NCI-H82 (cell line): ENCODE measurements at places on chromosomes 6 and 20.

- DNase-seq: no peak
Observed at GRCh38 chr6:48641544-48641943, 530.5 kb upstream of the PTCHD4 start.

DNA sequence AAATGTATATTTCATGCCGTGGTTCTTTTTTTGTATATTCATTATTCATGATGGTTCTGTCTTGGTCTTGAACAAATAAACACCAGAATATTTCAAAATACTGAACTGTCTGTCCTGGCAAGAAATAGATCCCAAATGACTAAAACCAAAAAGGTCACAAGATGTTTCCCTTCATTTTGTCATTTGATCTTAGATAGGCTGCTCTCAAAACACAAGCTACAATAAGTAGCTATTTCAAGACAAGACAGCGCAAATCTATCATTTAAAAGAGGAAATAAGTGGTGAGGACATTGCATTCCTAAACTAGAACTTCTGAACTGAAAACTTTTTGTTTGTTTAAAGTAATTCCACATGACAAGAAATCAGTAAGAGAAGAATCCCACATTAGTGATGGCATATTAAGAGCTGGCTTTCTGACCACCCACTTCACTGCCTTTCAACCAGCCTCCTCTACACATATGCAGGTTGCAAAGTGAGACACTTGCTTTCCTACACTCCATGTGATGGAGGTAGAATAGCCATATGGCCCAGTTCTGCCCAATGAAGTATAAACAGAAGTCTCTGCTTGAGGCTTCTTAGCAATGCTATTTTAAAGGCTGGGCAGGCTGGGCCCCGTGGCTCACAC is 54.4 kb upstream of the CCDC28A start:
- no peak for DNase-seq

DNA sequence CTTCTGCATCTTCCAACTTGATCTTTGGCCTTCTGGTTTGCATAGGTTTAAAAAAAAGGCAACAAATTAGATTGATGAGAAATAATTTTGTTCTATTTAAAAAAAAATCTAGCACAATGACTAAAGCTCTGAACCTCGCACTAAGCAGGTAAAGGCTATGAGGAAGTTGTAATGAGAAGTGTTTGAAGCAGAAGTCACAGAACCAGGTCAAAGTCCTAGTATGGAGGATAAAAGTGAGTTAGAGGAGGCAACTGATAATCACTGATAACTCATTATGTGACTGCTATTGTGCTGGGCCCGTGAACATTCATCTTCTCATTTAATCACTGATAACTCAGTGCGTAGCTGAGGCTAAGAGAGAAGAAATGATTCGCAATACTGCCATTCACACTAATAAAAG is 46.1 kb upstream of the GFRAL start:
- no peak for DNase-seq

- no peak for DNase-seq
Observed at GRCh38 chr20:1964061-1964460, 29.8 kb downstream of the PDYN start.

- peak; percentile 34 for DNase-seq
Observed at GRCh38 chr6:148709577-148709976, 37.3 kb upstream of the UST start.

GRCh38 chr20:61886721-61887595 is 178.7 kb downstream of the TAF4 start:
- peak; percentile 66 for DNase-seq

- no peak for DNase-seq
Observed at GRCh38 chr20:905396-905961, 10.7 kb downstream of the ANGPT4 start.

- no peak for DNase-seq
Observed at GRCh38 chr20:48584391-48585060, 243.3 kb downstream of the PREX1 start.

DNA sequence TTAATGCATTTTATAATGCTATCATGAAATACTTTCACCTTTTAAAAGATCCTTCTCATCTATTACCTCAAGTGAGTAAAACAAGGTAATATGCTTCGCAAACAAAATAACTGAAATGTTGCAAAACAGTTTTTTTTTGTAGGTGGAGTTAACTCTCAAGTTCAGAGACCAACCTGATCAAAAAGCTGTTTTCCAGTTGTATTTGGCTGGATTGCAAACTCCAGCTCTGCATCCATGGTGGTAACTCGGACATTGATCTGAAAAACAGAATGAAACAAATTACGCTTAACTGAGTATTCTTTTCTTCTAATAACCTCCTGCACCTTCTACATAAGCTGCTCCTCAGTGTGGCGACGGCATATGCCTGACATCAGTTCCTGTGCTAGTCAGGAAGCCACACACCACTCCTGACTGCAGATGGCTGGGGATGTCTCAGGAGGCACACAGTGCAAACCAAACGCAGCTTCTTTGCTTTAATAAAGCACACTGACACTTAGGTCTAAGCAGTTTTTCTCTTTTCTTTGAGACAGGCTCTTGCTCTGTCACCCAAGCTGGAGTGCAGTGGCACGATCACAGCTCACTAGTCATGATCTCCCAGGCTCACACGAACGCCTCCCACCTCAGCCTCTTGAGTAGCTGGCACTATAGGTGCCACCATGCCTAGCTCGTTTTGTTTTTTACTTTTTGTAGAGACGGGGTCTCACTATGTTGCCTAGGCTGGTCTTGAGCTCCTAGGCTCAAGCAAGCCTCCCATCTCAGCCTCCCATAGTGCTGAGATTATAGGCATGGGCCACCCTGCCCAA is 29.9 kb downstream of the EZR start:
- DNase-seq: no peak

- DNase-seq: no peak
Observed at GRCh38 chr6:34298941-34299340, 50.1 kb upstream of the SMIM29 start.

- no peak for DNase-seq
Observed at GRCh38 chr6:24546439-24546838, 51.7 kb downstream of the ALDH5A1 start.

- DNase-seq: no peak
Observed at GRCh38 chr6:147891671-147892070, 383.2 kb downstream of the SAMD5 start.

DNA sequence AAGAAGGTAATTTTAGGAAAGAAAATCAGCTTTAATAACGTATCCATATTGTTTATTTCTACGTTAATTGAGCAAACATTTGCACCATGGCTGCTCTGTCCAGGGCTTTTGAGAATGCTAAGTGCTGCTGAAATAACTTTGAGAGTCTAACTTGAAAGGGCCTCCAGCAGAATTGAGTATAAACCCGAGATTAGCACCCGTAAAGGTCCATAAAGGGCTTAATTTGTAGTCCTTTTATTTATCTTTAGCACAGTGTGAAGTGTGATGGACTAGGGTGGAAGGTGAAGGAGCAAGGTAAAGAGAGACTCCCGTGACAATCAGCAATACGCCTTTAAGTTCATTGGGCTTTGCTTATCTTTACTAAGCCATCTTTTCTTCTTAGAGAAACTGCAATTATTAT is 77.7 kb upstream of the SUPT3H start:
- no peak for DNase-seq

DNA sequence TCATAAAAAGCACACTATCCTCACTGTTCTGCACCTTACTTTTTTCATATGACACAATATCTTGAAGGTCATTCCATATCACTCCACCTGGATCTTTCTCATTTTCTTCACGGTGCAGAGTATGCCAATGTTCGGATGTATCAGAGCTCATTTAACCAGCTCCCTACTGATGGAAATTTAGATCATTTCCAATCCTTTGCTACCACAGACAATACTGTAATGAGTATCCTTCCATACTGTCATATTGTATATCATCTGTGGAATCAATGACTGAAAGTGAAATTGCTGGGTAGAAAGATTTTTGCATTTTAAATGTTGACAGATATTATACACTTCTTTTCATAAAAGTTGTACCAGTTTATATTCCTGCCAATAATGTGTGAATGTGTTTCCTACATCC is 2.2 kb upstream of the RAB44 start:
- DNase-seq: no peak

- DNase-seq: no peak
Observed at GRCh38 chr20:63547725-63548480, at the start of gene SRMS. SRMS (minus strand) TSS chr20:63547749; CDS start chr20:63547463, 286 bp downstream.

DNA sequence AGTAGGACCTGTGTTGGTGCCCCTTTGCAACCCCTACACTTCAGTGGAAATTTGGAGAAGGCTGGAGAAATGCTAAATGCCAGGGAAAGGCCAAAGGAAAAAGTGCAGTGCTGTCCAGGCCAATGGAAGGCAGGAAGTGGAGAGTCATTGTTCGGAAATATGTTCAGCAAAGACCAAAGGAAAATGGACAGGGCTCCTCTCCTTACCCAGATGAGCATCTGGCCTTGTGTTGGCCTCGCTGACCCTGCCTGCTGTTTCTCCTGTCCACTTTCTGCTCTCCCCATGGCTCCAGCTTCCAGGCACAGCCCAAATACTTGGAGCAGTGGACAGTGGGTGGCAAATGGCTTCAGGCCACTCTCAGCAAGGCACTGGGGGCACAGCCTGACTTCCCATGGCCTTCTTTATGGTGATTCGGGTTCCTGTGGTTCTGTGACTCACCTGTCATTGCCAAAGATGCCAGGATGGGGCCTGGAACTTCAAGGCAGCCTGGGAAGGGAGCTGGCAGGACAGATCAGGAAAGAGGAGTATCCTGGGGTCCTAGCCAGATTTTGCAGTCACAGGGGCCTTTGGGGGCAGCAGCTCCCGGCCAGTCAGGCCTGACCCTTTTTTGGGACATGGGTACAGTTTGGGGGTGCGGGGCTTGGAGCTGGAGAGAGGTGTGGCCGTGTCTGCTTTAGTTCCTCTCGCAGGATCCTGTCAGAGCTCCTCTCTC is 190.9 kb upstream of the SLC24A3 start:
- DNase-seq: no peak

DNA sequence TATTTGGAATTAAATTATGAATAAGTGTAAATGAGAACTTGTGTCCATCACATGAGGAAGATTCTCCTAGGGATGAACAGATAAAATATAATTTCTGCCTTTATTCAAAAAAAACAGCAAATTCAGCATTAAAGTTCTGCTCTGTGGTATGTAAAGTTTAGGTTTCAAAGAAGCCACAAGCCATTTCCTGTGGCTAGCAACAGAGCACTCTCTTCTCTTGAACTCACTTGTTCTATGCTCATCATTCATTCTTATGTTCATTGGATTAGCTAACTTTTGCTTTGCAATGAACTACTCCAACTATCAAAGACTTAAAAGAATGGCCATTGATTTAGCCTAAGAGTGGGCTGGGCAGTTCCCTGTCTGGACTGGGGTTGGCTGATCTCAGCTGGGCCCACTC is 20.8 kb upstream of the SNRPB2 start:
- no peak for DNase-seq

- DNase-seq: no peak
Observed at GRCh38 chr6:110217266-110217665, 37.0 kb downstream of the CDC40 start.

- no peak for DNase-seq
Observed at GRCh38 chr20:19289451-19289850, 77.0 kb downstream of the SLC24A3 start.

DNA sequence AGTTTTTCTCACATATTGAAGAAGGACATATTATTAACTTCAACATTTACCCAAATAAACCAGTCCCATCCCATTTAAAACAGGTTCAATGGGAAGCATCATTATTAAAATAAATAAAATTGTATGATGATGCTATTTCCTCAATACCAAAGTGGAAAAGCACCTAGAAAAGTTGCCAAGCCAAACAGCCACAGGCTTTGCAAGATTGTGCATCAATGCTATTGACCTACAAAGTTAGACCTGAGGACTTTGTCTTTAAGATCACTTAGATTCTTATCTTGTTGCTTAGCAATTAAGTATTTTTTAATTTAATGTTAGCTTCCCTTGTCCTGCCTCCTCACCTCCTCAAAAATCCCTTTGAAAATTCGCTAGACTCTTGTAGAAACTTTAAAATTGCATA is 132.1 kb downstream of the SAMD5 start:
- no peak for DNase-seq

DNA sequence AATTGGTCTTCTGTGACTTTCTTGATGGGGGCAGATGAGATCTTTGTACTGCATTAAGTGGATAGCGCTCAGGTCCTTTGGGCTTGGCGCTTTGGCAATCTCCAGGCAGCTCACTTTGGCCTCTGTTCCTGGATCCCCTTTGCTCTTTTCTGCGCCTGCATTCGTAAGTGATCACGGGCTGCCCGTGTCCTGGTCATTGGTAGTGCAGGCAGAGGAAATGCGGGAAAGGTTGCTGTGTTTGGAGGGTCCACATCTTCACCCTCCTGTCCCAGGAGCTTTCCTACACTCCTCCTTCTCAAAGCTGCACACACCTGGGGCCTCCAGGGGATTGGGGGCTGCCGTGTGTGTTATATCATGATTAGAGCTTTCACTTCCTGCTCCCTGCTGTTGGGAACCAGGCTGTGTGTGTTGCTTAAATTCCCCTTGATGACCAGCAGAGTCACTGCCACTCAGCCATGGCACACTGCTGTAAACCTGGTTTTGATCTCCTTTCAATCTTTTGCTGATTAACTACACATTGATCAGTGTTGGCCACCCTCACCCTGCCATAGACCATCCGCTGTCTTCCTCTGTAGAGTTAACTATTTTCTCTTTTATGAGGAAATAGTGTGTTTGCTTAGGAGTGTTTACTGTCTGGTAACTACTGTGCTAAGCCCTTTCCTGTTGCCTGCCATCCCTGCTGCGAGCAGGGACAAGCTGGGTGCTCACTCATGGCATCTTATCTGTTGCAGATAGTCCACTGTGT is 13.0 kb upstream of the SNHG17 start:
- no peak for DNase-seq

DNA sequence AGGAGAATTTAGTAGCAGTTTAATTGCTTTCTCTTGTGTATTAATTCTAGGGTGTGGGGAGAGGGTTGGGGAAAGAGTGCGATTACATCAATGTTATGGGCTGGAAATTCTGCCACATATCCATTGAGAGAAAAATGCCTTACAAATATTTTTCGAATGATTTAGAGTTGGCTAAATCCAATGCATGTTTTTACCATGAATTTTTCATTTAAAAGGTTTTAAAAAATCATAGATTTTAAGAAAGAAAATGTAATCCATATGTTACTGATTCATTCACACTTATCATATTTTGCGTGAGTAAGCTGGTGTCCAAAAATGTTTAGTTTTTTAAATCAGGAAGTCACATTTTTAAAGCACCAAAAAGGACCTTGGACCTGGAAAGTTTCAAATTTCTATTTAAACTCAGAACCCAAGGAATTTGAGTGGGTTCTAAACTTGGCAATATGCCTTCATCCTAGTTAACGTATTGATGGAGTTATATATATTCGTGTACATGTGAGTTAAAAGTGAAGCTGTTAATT is 627.4 kb upstream of the CITED2 start:
- no peak for DNase-seq

DNA sequence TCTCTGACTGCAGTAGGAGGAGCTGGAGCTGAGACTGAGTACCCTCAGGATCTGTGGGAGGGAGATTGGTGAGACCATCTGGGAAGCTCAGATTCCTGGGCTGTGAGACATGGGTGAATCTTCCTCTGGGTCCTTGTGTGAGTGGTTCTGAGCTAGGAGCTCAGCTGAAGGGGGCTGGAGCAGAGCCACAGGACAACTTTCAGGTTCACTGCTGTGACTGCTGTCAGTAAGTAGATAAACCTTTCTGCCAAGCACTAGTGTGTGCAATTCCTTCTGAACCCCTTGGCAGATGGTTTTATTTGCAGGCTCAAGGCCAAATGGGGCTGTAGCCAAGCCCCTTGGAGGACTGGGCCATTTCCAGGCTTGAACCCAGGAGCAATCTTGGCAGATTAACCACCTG is 49.6 kb upstream of the SNAP91 start:
- DNase-seq: no peak
